ENCODE measurements at places on chromosomes 6 and 20.

GRCh38 chr20:59044295-59044694, 1.7 kb upstream of the PRELID3B start:
- DNase-seq, result no peak

- peak; percentile 38 for DNase-seq
These were observed 432 bp downstream of the HSPA1L start for GRCh38 chr6:31814677-31815024.

- no peak for DNase-seq
These were observed 22.4 kb upstream of the RBM24 start for GRCh38 chr6:17258749-17259148.

- DNase-seq, result no peak
These were observed 18.7 kb downstream of the MOCS3 start for GRCh38 chr20:50977066-50978021.

DNA sequence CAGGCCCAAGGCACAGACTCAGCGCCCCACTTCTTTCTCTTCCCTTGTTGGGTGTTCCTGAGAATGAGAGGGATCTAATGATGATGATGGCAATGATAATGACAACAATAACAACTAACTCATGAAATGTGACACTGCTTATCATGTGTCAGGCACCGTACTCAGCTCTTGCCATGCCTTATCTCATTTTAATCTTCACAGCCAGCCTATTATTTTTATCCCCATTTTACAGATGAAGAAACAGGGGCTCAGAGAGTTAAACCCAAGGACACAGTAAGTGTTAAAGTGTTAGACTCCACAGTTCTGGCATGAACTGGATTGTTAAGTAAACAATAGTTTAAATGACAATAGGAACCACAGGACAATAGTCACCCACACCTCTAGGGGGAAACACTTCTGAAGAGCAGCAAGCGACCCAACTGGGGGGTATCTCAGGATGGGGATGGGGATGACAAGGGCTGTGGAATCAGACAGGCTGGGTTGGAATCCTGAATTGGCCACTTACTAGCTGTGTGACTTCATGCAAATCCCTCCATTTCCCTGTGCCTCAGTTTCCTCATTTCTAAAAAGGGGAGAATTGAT, 12.5 kb downstream of the RSPH9 start:
- DNase-seq, result no peak

DNA sequence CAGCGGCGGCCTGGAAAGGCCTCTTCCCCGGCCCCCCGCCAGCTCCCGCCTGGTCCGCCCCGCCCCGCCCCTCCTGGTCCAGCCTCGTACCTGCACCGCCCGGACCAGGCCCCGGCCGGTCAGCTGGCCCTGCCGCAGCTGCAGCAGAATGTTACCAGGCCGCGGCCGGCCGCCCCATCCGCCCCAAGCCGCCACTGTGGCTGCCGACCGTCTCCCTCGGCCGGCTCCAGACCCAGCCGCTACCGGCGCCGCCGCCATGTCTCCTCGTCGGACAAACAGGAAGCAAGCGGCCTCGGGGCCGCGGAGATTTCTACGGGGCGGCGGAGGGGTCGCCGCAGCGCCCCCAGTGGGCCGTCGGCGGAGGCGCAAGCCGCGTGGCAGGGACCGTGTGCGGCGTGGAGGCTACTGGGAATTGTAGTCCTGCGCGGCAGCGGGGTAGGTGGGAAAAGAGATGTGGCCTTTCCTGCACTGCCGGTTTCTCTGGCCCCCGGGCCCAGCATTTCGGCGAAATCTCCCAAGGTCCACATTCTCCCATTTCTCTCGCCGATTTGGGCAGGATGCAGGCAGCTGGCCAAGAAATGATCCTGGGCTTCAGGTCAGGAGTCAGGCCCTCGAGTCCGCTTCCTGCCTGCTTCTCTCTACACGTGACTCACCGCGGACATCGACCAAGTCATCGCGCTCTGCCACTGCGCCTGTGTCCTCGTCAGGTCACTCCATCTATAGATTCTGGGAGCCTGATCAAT, at the start of gene TRPC4AP:
TSS of gene TRPC4AP (minus strand) at position 284 of the 743 bp plus-strand sequence. CDS start at position 258, 26 bp downstream.
- DNase-seq, result peak; percentile 71

GRCh38 chr20:47440857-47441773, 60.6 kb upstream of the NCOA3 start:
- no peak for DNase-seq

- no peak for DNase-seq
These were observed 25.9 kb downstream of the GNAS-AS1 start for GRCh38 chr20:58824843-58825242.

- no peak for DNase-seq
These were observed 489.5 kb downstream of the CDH26 start for GRCh38 chr20:60447703-60448102.

DNA sequence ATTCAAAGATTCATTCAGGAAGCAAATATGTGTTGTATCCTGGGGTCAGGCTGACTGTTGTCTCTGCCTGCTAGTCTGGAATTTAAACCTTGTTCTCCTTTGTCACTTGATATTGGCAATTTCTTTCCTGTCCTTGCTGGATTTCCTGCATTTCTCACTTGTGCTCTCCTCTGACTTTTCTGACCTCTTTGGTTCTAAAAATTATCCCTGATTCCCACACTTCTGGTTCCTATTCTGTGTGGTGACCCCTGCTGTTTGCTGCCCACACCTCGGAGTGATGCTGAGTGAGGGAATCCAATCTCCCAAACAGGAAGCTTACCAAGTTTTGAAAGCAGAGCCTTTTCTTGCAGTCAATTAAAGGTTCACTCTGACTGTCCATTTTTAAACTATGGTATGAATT, 345.3 kb downstream of the CDKAL1 start:
- no peak for DNase-seq
